ENCODE measurements at places on chromosomes 5 and 9. TPM values are rescaled to one million over a fixed set of nuclear protein-coding genes. Genes with fewer than 3 reads are reported as not detected.

Gene MCIDAS
- not detected for total RNA-seq

Gene TYRP1
- total RNA-seq = not detected

Gene SPTAN1
- 750 TPM for total RNA-seq

Gene EDIL3
- 220 TPM for total RNA-seq

Gene NR5A1
- not detected for total RNA-seq

Gene SMIM15
- 39.7 TPM for total RNA-seq

Gene ATP10B
- total RNA-seq = not detected

Gene GBGT1
- 1.3 TPM for total RNA-seq
